Non-pigmented ciliary epithelial cell (primary cell): ENCODE measurements at places on chromosomes 4 and X.
A peak's percentile ranks its signal among the peaks of the same experiment; 100 is the strongest.

- DNase-seq, result no peak
Observed at GRCh38 chr4:3408793-3409330, 32.9 kb upstream of the HGFAC start.

GRCh38 chrX:69082055-69082752 lies 83.0 kb downstream of the PJA1 start:
- DNase-seq, result no peak

DNA sequence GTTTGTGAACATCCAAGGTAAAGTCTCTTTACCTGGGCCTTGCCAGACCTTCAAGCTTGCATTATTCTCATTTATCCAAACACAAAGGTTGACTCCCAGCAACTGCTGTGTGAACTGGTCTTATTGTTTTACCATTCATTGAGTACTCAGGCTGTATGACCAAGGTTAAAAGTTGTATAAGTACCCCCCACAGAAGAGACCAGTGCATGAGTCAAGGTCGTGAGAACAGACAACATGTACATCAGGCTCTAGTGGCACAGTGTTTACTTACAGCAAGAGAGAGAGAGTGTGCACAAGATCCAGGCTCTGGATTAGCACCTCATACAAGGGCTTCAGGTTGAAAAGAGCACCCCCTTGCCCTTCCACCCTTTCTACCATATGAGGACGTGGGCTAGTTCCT lies 77.4 kb upstream of the EFNB1 start:
- DNase-seq, result no peak

- no peak for DNase-seq
Observed at GRCh38 chr4:148790691-148791090, 348.5 kb upstream of the NR3C2 start.

- no peak for DNase-seq
Observed at GRCh38 chr4:84497504-84498202, 1.4 kb downstream of the NKX6-1 start.

- DNase-seq, result peak; percentile 98
Observed at GRCh38 chr4:73704314-73705055, 35.9 kb upstream of the CXCL8 start.

DNA sequence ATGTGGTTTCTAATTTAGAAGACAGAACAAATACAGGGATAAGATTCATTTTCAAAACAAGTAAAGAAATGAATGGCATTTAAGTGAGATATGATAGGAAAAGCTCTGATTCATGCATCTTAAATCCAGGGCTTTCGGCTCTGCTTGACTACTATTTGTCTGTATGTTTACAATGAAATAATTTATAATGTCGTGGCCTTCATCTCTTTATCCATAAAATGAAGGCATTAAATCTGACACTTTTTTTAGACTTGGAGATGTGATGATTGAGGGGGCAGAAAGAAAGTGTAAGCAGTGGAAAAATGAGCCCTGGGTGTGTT lies 115.7 kb upstream of the KIT start:
- DNase-seq, result no peak

GRCh38 chrX:3449287-3449686 lies 102.8 kb upstream of the MXRA5 start:
- DNase-seq, result no peak

DNA sequence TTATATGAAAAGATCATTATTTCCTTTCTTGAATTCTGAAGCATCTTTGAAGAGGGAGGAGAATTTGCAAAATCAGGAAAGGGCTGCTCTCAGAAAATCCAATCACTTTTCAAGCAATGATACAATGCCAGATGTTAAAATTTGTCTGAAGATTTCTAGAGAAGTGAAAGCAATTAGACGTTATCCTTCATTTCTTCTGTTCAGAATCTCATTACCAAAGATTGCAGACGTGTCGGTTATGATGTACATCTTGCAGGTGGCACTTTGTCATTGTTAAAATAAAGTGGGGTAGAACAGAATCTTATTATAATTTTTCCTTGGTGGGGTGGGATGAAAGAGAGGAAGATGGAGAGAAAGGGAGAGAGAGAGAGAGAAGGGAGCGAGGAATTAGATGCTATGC lies 296.4 kb upstream of the STS start:
- DNase-seq, result no peak

- no peak for DNase-seq
Observed at GRCh38 chr4:60042231-60042652, 1157.9 kb upstream of the ADGRL3 start.

DNA sequence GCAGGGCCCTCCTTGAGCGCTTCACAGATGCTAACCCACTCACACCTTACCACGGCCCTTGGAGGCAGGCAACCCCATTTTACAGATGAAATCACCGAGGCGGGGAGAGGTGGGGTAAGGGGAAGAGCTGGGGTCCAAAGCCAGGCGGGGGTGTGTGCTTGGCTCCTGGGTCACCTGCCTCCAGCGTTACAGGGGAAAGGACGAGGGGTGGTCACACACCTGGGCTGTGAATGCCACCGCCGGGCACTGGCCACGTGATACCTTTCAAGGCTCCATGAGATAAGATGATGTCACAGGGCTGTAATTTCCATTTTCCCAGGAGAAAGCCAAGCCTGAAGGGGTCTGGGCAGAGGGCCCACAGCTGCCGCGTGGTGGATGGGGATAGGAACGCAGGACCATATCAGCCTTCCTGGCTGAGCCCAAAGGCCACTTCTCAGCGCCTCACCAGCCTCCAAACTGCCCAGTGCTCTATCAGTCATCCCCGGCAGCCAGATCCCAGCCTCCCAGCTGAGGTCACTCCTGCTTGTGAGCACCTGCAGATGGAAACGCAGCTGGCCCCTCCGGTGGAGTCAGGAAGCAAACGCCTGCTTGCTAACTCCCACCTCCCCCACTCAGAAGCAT lies 62.4 kb upstream of the CRMP1 start:
- no peak for DNase-seq

DNA sequence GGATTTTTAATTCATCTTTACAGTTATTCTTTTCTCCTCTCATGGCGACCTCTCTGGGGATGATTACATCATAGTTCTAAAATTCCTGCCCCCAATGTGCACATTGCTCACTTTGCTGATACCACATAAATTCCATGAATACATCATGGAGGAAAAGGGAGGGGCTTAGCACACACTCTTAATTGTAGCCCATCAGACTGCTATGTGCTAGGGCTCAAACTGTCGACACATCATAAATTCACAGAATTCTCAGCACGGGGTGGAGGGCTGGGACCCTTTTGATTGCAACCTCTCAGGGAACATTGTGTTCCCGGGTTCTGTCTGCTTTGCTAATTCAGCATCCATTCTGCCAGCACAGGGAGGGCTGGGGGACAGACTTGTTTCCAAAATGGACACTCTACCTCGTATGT lies 592.9 kb downstream of the BCOR start:
- DNase-seq, result no peak

DNA sequence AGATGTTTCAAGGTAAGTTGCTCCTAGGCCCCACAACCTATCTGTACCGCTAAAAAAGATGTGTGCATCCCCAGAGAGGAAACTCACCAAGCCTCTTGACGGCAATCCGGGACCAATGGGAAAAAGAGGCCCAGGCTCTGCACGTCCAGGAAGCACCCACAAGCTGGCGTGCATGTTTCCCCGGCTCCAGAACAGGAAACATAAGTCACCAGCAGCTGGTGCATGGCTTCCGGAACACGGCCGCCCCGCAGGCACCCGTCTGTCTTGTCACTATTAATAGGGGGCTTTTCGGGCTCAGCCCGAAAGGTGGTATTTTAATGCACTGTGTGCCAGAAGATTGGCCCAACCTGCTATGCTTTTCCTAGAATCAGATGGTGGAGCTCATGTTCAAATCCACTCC lies 22.2 kb downstream of the CRMP1 start:
- DNase-seq, result no peak

DNA sequence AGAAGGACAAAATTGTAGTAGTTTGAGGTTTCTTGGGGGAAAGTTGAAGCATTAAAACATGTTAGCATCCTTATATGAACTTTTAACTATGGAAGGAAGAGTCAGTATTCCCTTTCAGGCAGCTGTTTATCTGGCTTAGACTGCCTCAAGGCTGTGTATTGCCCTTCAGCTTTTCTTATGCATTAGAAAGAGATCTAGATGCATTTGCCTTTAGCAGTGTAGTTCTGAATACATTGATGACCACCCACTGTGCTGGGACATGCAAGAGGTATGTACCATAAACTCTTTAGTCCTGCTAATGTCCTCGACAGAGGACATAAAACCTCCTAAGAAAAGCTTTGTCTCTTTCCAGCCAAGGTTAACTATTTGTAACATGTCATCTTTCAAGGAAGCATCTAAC lies 2.9 kb downstream of the FAM200B start:
- no peak for DNase-seq

DNA sequence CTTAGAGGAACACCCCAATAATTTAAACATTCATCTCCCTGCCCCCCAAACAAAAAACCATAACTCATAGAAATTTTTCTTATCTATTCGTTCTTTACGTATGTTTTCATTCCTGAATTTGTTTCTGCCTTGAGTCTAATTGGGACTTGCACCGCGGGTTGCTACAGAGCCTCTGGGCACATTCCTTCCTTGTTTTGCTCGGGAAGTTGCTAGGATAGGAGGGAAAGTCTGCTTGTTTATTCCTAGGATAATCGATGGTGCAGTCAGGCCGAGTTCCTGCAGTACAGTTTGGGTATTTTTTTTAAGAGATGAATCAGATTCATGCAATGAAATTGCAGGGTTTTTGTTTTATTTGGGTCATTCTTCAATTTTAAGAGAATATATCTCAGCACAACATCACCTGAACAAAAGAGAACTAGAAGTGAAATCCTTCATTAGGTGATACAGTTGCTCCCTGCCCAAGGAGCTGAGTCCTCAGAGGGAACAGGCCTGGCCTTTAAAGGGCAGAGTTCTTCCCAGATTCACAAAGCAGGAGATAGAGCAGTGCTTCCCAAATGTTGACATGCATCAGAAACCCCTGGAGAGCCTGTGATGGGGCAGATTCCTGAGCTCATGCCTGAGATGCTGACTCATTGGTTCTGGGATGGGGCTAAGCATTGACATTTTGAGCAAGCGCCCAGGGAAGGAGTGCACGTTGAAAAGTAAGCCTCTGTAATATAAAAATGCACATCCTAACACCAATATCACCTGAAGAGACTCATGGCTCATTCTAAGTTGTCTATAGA lies 114.9 kb upstream of the FAM9B start:
- no peak for DNase-seq

DNA sequence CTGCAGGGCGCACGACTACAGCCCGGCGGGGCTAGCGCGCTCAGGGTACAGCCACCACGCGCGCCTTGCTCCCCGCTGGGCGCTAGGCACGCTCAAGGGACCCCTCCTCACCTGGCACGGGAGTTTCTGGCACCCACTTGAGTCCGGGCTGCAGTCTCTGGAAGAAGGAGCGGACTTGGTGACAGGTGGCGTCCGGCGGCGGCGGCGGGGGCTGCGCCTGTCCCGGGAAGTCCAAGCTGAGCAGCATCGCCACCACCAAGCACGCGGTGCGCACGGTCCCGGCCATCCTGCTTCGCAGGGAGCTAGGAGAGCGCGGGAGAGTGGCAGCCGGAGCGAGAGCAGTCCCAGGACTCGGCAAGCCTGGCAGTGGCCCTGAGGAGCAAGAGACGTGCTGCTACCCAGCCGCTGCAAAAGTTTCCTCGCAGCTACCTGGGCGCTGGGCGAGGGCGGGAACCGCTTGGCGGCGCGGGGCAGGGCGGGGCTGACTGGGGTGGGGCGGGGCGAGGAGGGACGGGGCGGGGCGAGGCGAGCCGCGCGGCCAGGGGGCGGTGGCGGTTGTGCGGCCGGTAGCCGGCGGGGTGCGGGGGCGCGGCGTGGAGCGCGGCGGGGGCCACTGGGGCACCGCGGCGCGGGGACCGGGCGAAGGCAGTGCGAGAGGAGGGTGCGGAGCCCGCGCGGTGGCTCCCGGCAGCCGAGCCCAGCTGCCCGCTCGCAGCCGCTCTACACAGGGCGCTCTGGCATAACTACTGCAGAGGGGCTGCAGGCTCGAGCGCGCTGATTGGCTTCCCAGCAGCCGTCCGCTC lies at the start of gene GPC3:
GPC3 (minus strand) TSS at position 431 of the 803 bp plus-strand sequence.
- no peak for DNase-seq

DNA sequence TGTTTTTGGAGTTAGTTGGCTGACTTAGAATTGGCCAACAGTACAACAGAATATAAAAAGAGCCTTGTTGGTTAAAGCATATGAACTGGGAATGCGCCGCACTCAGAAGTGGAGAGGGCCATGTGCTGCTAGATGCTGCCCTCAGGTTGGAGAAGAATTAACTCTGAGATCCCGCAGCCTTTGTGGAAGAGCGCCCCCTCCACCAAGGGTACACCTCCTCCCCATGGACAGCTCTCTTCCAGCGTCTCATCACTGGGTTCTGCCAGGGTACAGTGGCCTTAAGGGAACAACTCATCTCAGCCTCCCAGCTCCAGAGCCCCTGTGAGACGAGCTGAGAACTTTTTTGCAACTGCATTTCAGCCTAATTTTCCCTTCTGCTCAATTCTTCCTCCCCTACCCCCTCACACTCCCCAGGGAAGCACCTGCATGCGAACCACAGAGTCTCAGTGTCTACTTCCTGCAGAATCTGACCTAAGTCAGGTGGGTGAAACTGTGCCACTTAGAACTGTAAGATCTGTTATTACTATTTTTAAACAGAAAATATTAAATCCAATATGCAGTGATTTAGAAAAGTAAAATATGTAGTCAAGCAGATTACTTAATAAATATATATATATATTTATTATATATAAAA lies 380.6 kb downstream of the RAB28 start:
- DNase-seq, result no peak

DNA sequence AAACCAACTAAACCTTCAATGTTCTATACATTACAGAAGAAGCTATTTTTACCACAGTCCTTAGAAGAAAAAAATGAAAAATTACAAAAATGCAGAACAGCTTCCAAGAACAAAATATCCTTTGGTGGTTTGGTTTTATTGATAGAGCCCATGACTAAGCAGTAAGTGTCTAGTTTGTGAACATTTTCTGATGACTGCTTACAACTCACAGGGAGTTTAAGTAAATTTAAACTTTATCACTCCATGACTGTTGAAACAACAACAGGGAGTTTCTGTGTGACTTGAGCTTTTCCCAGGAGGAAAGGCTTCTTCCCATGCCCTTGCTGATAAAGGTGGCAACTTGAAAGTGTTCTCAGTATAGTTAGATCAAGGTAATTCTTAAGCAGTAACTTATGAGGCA lies 2.9 kb downstream of the PF4 start:
- DNase-seq, result peak; percentile 77

GRCh38 chr4:89640620-89641366 lies 196.2 kb downstream of the SNCA start:
- DNase-seq, result no peak
